Fibroblast of mammary gland (primary cell): ENCODE measurements at places on chromosomes 5 and 9.
A peak's percentile ranks its signal among the peaks of the same experiment; 100 is the strongest.

- DNase-seq: no peak
These were observed 297.4 kb downstream of the CETN3 start for GRCh38 chr5:90112033-90112692.

DNA sequence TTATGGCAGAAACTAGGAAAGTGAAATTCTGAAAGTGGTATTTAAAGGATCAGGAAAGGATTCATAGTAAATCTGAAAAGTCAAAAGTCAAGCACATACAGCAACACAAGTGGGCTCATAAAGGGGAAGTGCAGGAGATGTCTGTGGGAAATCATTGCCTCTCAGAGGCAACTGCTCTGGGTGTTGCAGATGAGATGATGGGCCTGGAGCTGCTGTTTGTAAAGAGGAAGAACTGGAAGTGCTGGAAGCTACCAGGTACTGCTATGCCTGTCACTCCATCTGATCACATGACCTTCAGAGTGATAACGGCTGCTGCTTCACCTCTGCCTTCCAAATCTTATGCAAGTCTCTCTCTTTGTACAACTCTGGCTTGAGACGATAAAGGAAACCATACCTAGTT lies 55.9 kb downstream of the ADRB2 start:
- DNase-seq: no peak

- DNase-seq: peak; percentile 50
These were observed 91.8 kb upstream of the MTAP start for GRCh38 chr9:21710548-21711191.

GRCh38 chr9:14281136-14281795 lies 32.7 kb downstream of the NFIB start:
- DNase-seq: no peak

DNA sequence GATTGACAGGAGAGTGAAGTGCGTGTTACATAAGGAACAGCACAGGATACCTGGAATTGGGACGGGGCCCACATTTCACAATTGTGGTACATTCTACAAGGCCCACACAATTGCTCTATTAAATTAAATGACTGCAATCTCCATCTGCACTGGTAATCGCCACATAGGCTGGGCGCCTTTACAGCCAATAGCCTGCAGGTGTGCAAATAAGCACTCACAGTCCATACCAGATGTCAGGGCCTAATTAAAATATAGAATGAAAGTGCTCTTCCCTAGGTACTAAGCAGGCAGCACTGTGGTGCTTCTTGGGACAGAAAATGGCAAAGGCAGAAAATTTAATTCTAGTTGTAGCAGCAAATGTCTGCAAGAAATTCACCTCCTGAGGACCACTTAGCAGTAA lies 82.7 kb downstream of the ATP10B start:
- DNase-seq: no peak

GRCh38 chr5:57632937-57633336 lies 150.3 kb upstream of the ACTBL2 start:
- DNase-seq: no peak

- no peak for DNase-seq
These were observed 46.6 kb downstream of the COL5A1 start for GRCh38 chr9:134688231-134688630.

- no peak for DNase-seq
These were observed at the start of gene UGT3A2 for GRCh38 chr5:36066540-36067210. UGT3A2 (minus strand) TSS chr5:36066882; CDS start chr5:36066789, 93 bp downstream.

DNA sequence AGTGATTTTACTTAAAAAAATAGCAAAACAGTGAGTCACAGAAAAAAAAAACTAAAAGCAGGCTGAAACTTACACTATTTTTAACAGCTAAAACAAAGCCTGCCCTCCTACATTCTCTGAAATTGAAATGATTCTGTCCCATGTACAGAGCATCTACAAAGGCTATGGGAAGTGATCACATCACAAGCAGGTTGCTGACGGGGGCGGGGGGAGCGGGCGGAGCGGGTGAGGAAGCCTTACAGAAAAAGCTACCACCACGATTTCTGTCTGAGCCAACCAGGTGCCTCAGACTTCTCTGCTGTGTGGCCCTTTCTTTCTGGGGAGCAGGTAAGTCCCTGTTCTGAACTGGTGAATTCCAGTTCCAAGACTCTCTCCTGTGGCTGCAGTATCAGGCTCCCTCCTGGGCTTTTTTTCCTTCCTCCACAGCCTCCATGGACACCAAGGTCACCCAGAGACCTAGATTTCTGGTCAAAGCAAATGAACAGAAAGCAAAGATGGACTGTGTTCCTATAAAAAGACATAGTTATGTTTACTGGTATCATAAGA lies 104.9 kb downstream of the ANKRD18B start:
- no peak for DNase-seq

- DNase-seq: no peak
These were observed 6.2 kb downstream of the ANGPTL2 start for GRCh38 chr9:127116088-127116726.

- DNase-seq: no peak
These were observed 118.2 kb upstream of the SLC44A1 start for GRCh38 chr9:105126226-105126625.

DNA sequence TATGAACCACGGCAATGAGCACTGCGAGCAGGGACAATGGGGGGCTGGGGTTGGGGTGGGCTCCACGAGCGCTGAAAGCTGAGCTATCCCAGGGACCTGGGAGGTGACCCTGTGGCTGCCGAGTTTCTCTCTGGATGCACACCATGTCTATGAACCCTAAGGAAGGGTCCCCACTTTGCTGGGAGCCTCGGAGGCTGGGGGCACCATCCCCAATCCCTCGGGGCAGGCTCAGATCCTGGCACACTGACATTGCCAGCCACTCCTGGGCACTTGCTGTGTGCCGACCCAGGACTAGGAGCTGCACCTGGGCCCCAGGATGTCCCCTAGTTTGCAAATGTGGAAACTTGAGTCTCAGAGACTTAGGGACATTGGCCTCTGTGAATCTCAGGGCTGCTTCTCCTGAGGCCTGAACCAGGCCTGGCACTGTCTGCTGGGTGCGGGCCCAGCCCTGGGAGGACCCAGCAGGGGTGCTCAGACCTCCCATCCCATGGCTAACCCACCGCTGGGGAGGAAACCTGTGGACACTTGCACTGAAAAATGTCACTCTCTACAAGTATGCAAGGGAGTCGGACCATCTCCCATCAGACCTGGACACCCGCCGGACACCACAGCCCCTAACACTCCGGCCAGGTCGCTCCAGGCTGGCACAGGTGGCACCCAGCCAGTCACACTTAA lies 13.0 kb upstream of the CAMSAP1 start:
- no peak for DNase-seq

DNA sequence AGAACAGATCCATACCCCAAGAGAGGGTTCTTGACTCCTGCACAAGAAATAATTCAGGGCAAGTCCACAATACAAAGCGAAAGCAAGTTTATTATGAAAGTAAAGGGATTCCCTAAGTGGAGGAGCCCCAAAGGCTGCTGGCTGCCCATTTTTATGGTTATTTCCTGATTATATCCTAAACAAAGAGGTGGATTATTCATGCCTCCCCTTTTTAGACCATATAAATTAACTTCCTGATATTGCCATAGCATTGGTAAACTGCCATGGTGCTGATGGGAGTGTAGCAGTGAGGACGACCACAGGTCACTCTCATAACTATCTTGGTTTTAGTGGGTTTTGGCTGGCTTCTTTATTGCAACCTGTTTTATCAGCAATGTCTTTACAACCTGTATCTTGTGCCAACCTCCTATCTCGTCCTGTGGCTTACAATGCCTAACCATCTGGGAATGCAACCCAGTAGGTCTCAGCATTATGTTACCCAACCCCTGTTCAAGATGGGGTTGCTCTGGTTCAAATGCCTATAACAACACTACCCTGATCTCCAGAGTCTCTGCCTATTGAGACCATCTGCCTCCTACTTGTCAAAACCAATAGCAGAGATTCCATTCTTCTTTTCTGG lies 154.4 kb upstream of the GRAMD2B start:
- DNase-seq: no peak

GRCh38 chr5:167049771-167050567 lies 1241.5 kb upstream of the WWC1 start:
- DNase-seq: peak; percentile 52

GRCh38 chr9:121949364-121949763 lies 143.7 kb downstream of the TTLL11 start:
- DNase-seq: no peak

- DNase-seq: peak; percentile 87
These were observed 32.7 kb downstream of the ATG10 start for GRCh38 chr5:82004511-82004910.

GRCh38 chr5:170183816-170184687 lies 48.7 kb upstream of the C5orf58 start:
- peak; percentile 53 for DNase-seq

GRCh38 chr5:60634051-60634450 lies 65.9 kb downstream of the DEPDC1B start:
- DNase-seq: no peak

DNA sequence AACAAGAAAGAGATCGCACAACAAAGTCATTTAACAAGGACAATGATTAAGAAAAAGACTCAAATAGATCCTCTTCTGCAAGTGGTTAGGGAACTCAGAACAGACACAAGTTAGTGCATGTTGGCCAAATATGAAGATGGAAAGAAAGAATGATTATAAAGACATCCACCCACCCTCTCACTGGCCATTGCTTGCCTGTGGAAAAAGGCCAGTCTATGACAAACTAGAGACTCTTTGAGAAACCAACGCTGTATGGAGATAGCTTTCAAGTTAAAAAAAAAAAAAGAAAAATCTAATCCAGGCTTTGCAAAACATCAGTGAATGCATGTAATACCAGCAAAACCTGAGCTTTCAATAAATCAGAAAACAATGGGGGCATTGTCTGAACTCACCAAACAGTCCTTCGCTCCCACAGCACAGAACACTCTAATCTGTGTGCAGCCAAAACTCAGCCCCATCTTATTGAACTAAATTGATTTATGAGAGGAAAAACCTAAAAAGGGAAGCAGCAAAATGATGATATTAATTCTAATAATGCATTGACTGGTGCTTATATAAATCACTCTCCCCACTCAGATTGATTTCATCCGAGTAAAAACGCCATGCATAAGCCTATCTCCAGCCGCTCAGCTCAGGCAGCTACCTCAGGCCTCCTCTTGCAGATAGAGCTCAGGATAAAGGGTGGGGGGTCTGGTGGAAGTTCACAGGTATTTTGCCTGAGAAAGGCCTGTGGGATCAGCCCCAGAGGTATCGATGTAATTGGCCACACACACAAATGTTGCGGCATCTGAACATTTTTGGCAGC lies 547.1 kb downstream of the CCDC171 start:
- DNase-seq: no peak

DNA sequence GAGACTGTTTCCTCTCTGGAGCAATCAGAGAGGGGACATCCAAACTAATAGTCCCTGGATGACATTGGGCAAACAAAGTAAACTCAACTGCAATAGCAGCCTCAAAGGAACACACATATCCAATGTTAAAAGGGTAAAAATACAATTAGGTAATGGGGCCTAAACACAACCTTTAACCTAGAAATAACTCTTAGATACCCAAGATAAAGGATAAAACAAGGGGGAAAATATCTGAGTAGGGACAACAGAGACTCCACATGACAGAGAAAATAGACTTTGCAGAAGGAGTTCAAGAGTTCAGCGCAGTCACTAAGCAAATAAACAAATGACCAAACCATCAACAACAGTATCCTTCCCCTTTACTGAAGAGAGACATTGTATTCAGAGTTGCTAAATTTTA lies 149.3 kb downstream of the FBXO4 start:
- no peak for DNase-seq

DNA sequence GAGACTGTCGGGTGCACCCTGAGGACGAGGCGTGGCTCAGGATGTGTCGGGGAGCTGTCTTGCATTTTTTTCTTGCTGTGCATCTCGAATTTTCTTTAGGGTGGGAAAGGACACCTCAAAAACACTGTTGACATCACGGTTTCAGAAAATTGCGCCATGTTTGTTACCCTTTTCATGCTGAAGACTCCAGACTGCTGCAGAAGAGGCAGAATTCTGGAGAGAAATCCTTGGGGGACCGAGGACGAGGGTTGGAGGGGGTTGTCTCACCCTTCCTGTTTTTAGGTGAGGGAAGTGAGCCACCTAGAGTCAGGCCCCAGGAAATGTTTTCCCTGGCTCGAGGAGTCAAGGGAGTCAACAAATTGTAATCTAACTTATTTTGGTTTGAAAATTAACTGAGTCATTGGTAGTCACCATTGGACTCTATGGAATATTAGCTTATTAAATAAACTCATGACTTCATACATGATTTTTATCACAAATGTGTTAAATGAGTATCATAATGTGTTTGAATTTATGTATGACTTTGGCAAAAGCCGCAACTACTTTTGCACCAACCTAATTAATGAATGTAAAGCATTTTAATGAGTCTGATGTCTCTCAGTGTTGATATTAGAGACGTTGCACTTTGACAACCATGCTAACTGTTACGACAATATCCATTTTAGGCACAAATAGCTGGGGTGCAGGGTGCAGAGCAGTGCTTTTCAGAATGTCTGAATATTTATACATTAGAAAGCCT lies 724 bp upstream of the LYSMD3 start:
- DNase-seq: peak; percentile 89

DNA sequence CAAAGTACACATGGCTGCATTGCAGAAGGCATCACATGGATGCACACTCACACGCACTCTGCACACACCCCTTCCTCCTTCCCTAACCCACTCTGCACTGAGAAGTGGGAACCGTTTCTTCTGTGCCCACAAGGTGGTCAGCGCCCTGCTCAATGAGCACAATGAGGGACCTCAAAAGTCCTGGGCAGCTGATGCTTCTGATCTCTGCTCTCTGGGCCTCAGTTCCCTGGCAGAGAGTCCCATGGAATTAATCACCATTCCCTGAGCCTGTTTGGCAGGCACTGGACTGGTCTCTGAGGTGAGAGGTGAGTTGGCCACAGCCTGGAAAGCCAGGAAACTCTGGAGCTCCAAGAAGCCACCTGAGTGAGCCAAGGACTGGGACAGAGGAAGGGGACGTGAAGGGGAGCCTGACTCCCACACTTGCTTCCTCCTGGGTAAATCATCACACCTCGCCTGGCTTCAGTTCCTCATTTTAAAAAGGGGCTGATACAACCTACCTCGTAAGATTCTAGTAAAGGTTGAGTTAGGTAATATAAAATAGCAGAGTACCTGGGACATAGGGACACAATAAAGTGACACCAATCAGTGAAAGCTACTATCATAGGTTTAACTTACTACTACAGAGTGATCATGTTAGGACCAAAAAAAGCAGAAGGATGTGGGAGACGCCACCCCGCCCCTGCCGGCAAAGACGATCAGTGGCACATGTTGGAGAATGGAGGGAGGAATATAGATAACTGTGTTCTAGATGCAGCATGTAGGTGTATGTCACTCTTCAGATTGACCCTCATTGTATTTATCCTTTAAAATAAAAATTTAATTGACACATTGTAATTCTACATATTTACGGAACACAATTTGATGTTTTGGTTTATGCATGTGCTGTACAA lies 21.1 kb upstream of the IGFBPL1 start:
- DNase-seq: no peak
